ENCODE measurements at places on chromosomes 5 and 9.
A peak's percentile ranks its signal among the peaks of the same experiment; 100 is the strongest.

GRCh38 chr5:66952153-66952552, 244.4 kb downstream of the CD180 start:
- DNase-seq: no peak

DNA sequence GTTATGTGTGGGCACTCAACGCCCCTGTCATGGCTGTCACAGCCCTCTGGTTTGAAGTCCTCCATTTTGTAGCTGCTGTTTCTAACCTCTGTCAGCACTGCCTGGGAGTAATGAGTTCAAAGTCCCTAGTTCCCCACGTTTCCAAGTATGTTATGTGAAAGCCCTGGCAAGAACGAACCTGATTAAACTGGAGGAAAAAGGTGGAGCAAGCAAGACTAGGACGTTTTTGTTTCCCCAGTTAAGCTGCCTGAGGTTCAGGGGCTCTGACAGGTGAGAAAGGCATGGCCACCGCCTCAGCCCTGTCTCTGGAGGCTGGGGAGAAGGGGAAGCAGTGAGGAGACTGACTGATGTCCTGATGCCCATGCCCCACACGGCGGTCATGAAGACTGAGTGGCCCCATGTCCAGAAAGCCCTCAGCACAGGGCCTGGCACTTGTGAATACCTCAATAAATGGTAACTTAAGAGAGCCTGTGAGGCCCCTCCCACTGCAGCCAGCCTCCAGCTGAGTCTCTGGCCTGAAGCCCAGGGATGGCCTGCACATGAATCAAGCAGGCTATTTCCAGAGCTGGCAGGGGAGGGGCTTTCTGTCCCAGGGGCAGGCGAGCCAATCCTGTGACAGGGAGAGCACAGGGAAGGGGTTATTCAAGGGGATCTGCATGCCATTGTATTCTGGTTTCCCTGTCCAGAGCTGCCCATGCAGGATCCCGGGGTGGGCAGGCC, 61.8 kb downstream of the PFDN1 start:
- no peak for DNase-seq

DNA sequence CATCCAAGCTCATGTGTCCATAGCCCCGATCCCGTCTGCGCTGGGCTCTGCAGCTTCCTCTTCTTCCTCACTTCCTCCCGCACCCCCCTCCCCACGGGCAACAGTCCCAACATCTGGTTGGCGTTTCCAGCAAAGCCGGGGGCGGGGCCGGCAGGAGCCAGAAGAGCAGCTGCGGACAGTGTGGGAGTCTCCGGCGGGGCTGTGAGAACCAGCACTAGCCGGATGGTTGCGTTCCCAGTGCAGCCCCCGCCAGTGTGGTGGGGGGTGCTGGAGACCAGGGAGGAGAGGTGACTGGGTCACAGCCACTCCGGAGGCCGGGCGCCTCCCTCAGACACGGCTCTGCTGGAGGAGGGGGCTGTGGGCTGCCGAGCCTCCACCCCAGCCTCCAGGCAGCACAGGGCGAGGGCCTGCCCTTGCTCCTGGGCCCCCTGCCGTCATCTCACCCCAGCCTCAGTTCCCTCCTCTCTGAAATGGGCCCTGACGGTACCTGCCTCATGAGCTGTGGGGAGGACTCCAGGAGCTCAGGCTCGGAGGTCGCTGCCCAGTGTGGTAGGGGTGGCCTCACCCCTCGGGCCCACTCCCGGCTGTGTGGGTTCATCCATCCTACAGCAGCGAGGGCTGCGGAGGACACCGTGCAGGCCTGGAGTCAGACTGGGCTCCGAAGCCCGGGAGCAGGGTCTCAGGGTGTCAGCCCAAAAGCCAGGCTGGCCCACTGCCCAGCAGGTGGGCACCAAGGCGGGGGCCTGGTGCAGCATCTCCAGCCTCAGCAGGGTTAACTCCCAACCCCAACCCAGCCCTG, 41.5 kb upstream of the NOTCH1 start:
- no peak for DNase-seq

GRCh38 chr5:159100782-159101646, 1.3 kb upstream of the EBF1 start:
- DNase-seq: no peak

DNA sequence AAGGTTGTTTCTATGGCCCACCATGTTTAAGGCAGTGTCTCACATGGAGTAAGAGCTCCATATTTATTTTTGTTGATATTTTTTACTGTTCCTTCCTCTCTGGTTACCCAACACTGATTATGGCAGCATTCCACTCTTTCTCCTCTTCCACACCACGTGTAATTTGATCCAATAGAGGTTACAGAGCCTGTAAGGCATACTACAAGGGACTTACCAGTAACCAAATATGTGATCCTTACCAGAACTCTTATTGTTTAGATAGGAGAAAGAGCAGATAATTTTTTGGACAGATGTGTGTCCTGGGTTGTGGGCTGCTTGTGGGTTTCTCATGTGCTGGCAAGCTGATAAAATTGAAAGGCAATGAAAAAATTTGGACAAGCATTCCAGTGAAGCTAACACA, 261.3 kb downstream of the TMEM167A start:
- DNase-seq: no peak

GRCh38 chr9:112187404-112187803, 12.3 kb upstream of the SUSD1 start:
- DNase-seq: no peak

DNA sequence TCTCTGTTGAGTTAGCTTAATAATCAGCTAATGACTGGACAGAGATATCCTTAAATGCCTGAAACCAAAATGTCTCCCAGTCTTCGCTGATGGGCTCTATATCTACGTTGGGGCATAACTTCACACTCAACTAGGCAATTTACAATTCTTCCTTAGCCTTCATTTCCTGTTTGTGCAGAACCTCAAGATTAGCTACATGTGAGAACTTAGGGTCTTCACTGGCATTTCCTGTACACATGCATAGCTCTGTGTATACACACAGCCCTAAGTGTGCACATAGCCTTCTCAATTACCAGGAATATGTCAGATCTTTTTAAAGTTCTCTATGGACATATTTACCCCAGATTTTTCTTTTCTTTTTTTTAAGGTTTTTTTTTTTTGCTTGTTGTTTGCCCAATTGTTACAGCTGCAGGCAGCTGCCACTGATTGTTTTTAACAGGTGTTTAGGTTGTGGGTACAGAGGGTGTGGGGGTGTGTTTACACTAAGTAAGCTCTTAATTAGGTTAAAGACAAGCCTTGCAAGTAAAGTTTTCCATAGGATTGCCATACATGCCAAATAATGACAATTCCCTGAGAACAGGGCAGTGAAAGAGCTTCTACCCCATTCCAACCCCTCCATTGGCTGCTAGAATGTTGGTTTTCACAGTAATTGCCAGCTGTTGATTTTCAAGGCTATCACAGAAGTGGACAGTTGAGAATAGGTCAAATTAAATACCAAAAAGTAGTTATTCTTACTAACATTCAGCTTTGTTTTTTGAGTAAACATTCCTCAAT, 441.0 kb downstream of the TLE4 start:
- DNase-seq: no peak

- no peak for DNase-seq
Observed at GRCh38 chr5:36704131-36704530, 97.7 kb downstream of the SLC1A3 start.

DNA sequence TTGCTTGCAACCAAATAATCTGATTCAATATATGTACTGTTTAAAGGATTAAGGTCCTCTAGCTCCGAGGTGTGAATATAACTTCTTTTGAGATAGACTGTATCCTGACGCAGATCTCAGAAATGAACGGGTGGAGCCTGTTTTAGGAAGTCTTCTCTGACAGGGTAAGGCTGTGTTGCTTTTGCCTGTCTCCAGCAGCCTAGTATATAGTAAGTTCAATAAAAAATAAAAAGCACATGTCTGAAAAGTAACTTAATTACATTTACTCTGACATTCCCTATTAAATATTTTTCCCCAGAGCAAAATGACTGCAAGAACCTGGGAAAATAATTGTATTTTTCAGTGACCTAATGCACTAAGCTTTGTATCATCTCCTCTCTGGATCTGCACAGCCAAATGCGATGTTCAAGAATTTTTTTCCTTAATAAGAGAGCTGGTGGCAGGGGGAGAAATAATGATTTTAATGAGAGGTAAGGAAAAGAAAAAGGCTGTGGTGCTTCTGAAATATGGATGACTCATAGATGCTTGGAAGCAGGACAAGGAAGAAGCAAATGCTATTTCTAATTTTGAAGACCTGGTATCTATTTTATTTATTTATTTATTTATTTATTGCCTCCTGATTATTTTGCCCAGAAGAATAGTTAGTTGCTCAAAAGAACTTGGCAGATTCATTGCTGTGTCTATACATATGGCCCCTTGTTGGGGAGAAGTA, 7.3 kb downstream of the PPP3R2 start:
- no peak for DNase-seq

DNA sequence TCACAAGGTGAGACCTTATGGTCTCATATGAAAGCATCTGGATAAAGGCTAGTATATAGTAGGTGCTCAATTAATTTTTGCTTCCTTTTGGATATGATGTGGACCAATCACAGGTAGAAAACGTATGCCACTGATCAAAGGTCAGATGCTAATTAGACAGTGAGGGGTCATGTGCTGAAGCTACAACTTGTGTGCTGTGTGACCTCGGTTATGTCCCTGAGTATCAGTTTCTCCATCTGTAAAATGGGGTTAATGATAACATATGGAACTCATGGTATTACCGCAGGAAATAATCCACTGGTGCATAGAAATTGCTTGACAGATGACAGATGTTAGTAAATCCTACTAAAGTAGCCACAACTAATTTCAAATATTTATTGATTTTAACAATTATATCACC, 62.0 kb downstream of the PTPN3 start:
- DNase-seq: no peak

- no peak for DNase-seq
Observed at GRCh38 chr5:32446630-32447029, 2.1 kb upstream of the ZFR start.

GRCh38 chr5:52771343-52772039, 16.2 kb upstream of the ITGA1 start:
- DNase-seq: peak; percentile 72

DNA sequence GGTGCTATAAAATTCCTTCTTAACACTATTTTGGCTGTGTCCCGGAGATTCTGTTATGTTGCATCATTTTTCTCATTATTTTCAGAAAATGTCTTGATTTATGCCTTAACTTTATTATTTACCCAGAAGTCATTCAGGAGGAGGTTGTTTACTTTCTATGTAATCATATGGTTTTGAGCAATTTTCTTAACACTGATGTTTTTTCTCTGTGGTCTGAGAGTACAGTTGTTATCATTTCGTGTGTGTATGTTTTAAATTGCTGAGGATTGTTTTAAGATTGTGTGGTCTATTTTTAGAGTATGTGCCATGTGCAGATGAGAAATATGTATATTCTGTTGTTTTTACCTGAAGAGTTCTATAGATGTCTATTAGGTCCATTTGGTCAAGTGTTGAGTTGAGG, 498.1 kb upstream of the ZNF608 start:
- no peak for DNase-seq

- no peak for DNase-seq
Observed at GRCh38 chr5:109922381-109922995, 232.8 kb downstream of the MAN2A1 start.

GRCh38 chr9:33366979-33367480, 35.3 kb downstream of the AQP7 start:
- no peak for DNase-seq

GRCh38 chr9:3955305-3955687, 344.6 kb downstream of the GLIS3 start:
- DNase-seq: no peak

- DNase-seq: peak; percentile 79
Observed at GRCh38 chr9:36486933-36487481, 85.7 kb upstream of the MELK start.

GRCh38 chr5:116396476-116397099, 178.0 kb downstream of the SEMA6A start:
- DNase-seq: no peak

GRCh38 chr9:86639899-86640379, 285.7 kb upstream of the TUT7 start:
- DNase-seq: no peak

GRCh38 chr9:109336409-109336808, 15.6 kb upstream of the EPB41L4B start:
- no peak for DNase-seq
